ENCODE measurements at places on chromosomes 16 and 17. TPM values are rescaled to one million over a fixed set of nuclear protein-coding genes. Genes with fewer than 3 reads are reported as not detected.
A peak's percentile ranks its signal among the peaks of the same experiment; 100 is the strongest.

JUP gene
- total RNA-seq = 51.5 TPM

SLC38A8 gene
- total RNA-seq = not detected

MT4 gene
- total RNA-seq = not detected

KRTAP17-1 gene
- total RNA-seq = not detected

ZPBP2 gene
- total RNA-seq = not detected

ITGAX gene
- total RNA-seq = 0.71 TPM

GCGR gene
- 0.17 TPM for total RNA-seq

MEOX1 gene
- 16.1 TPM for total RNA-seq

DNA sequence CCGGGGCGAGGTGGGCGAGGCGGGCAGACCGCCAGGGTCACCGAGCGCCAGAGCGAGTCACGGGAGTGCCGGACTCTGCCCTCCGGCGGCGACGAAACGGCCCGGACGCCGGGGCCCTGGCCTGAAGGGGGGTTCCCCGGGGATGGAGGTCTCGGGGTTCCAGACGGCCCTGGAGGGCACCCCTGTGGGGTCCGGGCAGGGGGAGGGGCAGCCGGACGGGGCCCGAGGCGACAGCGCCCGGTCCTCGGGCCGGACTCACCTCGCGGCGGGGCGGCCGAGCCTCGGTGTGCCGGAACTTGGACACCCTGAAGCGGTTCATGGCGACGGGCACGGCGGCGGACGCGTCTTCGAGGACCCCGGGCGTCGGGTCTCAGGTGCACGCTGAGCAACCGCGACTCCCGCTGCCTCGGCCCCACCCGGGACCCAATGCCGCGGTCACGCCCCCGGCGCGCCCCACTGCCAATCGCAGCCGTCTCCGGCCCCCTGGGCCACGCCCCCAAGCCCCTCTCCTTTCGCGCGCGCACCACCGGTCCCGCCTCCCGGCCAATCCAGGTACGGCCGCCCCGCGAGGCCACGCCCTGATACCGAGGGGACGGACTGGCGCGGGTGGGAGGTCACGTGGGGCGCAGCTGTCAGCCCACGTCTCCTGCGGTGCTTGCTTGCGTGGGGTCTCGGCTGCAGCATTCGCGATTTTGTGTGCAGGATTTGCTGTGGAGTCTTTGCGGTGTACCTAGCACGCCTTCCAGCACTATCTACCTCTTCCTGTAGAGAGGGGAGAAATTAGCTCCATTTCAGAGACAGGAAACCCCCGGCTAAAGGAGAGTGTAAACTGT is at the start of gene CORO7:
Gene CORO7 (minus strand): TSS at position 397 of the 833 bp plus-strand sequence. CDS start 78 bp downstream, at position 319.
- peak; percentile 99 for DNase-seq

DNA sequence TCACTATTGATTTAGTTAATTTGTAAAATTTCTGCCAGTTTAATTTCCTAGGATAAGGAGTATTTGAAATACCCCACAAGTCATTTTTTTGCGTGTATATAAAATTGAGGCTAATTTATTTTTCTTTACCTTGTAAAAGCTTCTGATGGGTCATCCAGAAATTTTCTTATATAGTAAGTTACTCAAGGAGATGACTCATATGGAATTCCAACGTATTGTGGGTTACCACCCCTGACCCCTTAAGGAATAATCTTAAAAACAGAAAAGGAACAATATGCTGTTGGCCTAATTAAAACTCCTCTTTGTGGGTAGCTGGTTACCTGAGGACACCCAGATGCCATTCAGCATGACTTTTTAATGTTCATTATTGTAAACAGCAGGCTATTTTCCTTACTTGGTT is 13.6 kb downstream of the HEATR6 start:
- DNase-seq = no peak

DNA sequence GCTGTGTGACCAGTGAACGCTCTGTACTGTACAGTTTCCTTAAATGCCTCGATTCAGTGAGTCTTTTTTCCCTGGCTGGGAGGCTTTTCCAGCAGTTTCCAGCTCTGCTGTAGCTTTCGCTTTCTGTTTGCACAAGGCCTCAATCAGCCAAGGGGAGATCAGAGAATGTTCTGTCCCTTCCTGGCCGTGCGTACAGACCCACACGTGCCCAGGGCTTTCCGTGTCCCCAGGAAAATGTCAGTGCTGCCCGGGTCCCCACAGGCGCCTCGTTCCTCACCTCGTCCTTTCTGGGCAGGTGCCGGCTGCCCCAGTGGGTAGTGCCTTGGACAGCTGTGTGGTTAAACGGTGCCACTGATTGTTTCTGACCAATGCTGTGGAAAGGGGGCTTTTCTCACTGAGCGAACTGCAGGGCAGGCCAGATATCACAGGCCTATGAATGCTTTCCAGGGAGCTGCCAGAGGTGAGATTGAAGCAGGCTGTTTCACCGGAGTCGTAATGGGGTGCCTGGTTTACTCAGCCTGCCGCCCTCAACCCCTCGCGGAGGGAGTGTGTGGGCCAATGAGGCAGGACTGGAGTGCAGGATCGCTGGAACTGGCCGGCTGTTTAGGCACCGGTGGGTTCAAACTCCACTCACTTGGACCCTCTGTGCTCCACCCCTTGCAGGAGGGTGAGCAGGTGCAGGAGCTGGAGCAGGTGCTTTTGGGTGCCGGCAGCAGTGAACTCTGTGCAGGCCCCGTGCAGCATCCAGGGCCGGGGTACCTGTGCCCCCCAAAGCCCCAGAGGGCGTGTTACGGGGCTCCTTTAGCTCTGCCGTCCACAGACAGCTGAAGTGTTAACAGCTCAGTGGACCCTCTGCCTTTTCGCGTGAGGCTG is 44.4 kb downstream of the ZNF778 start:
- DNase-seq = no peak

DNA sequence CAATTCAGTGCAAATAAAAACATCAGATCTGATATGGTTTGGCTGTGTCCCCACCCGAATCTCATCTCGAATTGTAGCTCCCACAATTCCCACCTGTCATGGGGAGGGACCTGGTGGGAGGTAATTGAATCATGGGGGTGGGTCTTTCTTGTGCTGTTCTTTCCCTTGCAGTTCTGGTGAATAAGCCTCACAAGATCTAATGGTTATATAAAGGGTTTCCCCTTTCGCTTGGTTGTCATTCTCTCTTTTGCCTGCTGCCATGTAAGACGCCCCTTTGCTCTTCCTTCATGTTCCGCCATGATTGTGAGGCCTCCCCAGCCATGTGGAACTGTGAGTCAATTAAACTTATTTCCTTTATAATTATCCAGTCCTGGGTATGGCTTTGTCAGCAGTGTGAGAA is 68.9 kb upstream of the NFAT5 start:
- no peak for DNase-seq

DNA sequence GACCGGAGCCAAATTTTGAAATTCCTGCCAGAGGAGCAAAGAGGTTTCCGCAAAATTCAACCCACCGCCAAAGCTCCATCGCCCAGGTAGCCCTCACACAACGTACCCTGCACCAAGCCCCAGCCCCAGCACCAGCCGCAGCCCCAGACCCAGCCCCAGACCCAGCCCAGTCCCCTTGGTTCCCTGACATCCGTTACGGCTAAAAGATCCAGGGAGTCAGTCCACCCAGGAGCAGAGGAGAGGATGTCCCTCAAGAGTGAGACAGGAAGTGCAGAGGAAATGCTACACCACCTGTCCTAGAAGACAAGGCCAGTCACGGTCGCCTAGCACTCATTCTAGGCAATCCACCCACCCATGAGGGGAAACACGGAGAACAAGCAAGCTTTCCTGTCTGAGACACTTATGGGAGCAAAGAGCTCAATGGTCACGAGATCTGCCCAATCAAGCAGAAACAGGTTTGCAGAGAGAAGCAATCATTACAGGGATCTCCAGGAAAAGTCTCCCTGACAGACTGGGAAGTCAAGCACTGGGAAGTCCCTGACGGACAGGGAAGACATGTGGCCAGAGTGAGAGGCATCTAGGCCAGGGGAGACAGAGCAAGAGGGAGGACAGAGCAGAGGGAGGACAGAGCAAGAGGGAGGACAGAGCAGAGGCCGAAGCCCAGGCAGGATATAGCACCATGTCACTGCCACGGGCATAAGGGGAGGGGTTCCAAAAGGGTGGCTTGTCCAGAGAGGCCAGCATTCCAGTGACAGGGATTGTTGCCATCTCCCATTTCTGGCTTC is 15.0 kb upstream of the KCNJ18 start:
- no peak for DNase-seq

- DNase-seq = no peak
Observed at GRCh38 chr17:55284944-55285339, 20.2 kb downstream of the HLF start.

- peak; percentile 92 for DNase-seq
Observed at GRCh38 chr16:56193951-56194726, 2.9 kb downstream of the GNAO1 start.

GRCh38 chr17:57537524-57538410 is 207.3 kb downstream of the CCDC182 start:
- no peak for DNase-seq

- no peak for DNase-seq
Observed at GRCh38 chr16:86033016-86033474, 134.1 kb downstream of the IRF8 start.

- no peak for DNase-seq
Observed at GRCh38 chr16:60107437-60107836, 1373.3 kb upstream of the GOT2 start.

GRCh38 chr16:70657956-70658355 is 11.6 kb downstream of the IL34 start:
- DNase-seq = no peak

DNA sequence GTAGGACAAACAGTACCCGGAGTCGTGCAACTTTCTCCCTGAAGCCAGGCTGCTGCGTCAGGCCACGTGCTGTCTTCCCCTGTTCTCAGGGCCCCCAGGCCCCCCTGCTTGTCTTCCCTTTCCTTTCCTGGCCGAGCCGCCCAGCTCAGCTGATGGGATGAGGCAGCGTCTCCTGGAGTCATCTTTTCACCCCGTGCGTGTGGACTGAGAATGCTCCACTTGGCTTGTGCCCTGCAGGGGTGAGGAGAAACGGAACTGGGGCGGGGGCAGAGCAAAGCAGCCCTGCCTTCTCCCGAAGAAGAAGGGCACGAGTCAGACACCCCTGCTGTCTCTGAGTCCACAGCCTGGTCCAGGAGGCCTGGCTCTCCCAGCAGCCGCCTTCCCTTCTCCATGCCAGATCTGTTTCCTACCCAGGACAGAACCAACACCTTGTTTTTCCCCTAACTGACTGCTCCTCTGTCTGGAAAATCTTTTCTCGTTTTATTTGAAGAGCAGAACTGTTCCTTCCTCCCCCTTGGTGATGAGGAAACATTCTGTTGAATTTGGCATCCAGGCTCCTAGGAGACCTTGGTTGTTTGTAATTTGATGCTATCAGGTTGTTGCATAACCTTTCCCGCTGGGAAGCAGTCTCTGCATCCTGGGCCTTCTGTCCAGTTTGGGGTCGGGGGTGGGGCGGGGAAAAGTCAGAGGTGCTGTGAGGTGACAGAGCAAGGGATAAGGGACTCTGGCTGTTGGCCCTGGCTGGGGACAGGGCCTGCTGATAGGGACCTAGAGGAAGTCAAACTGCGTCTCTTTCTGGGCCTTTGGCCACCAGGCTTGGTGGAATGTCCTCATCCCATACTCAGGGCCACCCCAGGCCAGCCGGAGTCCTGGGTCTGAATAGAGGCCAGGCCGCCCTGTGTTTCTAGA is 78.8 kb downstream of the WIPI1 start:
- DNase-seq = peak; percentile 97

DNA sequence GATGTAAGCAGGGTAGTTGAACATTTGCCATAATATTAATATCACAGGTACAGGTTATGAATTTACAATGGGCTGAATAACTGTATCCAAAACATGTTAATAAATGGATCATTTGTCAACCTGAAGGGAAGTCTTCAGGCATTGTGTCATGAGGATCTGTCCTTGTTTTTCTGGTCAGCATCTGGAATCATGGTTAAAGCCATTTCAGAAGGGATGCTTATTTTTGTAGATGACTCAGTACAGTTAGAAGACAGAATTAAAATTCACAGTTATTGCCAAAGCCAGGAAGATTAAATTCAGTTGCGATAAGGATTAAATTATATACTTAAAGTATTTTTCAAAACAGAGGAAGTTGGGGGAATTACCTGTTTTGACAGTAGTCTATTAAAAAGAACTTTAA is 8.0 kb downstream of the PSMD11 start:
- no peak for DNase-seq

DNA sequence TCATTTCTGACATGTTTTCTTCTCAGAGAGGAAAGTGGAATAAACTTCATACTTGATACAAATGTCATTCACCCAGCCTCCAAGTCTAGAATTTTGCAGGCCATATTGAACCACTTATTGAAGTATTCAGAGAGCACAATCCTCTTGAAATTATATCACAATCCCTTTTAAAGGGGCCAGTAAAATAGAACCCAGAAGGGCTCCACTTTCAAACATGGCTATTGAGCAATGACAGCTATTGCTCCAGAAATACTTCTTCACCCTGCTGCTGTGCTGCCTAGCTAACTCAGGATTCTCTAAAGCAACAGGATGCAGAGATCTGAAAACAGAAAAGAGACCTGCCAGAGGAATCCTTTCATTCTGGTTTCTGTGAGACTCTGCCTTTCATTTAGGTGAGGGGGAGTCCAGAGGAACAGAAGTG is 275.0 kb upstream of the CDH5 start:
- peak; percentile 21 for DNase-seq

GRCh38 chr16:2611499-2611862 is 70.8 kb upstream of the KCTD5 start:
- no peak for DNase-seq

GRCh38 chr17:39200070-39200879 is at the start of gene RPL19:
Gene RPL19 (plus strand): TSS chr17:39200283. CDS start chr17:39200345, 62 bp downstream.
- DNase-seq = peak; percentile 95

DNA sequence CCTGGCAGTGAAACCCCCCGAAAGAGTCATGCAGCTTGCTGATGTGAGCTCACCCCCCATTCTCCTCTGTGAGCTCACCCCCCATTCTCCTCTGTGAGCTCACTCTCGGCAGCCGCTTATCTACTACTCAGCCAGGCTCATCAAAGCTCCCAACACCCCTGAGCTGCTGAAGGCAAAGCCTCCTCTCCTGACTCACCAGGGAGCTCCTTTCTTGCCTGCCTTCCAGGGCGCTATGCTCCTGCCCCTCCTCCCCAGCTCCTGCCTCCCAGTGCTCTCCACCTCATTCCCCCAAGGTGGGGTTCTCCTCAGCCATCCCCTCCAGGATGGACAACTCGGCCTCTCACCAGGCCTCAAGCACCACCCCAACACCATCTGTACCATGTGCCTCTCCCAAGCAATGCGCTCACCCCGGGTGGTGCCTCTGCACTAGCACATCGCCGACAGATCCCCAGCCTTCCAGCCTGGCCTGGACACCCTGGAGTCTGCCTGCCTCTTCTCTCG is 27.7 kb upstream of the FAAP100 start:
- no peak for DNase-seq

DNA sequence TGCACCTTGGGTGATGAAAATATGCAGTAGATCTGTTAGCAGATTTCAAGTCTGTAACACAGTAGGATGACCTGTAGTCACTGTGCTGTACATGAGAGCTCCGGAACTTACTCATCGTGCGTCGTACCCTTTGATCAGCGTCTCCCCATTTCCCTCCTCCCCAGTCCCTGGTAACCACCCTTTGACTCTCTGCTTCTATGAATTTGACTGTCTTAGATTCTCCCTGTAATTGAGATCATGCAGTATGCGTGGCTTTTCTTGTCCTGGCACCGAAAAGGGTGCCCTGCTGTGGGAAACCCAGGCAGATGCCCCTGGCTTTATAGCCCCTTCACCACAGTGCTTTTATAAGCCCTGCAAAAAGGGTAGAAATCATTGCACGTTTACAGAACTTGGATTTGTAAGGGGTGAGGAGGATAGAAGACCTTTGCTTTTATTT is 20.5 kb downstream of the CLEC16A start:
- no peak for DNase-seq
